ENCODE measurements at places on chromosomes 12 and 14. TPM values are rescaled to one million over a fixed set of nuclear protein-coding genes. Genes with fewer than 3 reads are reported as not detected.

CARMIL3 gene
- total RNA-seq = 0.24 TPM

MYH6 gene
- total RNA-seq = not detected

INSM2 gene
- total RNA-seq = not detected

MIP gene
- not detected for total RNA-seq

NPAS3 gene
- total RNA-seq = 0.71 TPM

PTPN21 gene
- 53.7 TPM for total RNA-seq

LRRC10 gene
- total RNA-seq = not detected

DNA sequence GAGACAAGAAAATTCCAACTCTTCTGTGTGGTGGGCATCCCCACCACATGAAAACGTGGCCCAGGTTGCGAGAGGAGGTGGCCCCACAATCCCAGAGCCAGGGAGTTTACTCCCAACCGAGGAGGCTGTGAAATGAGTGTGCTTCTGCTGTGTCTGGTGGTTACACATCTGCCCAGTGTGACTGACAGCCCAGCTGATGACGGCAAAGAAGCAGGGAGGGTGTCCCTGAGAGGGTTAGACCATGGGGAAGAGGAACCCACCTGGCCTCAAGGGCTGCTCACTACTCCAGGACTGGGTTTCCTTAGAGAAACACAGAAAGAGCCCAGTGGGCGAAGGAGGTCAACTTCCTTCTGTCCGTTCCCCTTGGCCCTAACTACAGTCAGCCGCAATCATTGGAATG, 24.6 kb downstream of the ZFP36L1 start:
- H3K4me1 ChIP-seq = no peaks in the 10 kb centered on the region
- no peaks in the 10 kb centered on the region for H3K36me3 ChIP-seq
- no peaks in the 10 kb centered on the region for H3K27me3 ChIP-seq
- H3K4me3 ChIP-seq = no peak overlapping the region

- no peaks in the 10 kb centered on the region for H3K4me1 ChIP-seq
- no peak overlapping the region for H3K27ac ChIP-seq
- H3K36me3 ChIP-seq = no peaks in the 10 kb centered on the region
- DNase-seq = peak; percentile 86
These were observed 14.0 kb downstream of the ABCB9 start for GRCh38 chr12:122951979-122952892.

DNA sequence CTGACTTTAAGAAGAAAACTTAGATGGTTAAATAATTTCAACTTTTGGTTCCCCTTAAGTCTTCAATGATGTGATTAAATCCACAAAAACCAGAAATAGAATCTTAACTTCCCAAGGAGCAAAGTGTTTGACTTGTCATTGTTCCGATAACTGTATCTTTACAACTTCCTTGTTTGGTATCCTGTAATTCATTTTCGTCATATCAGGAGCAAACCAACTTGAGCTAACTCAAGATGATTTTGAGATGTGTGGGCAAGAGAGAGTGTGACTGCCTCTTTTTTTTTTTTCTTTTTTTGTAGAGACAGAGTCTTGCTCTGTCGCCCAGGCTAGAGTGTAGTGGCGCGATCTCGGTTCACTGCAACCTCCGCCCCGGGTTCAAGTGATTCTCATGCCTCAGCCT, 25.3 kb downstream of the DRAM1 start:
- no peak for DNase-seq
- H3K27ac ChIP-seq = no peak overlapping the region
- no peak overlapping the region for H3K4me3 ChIP-seq

DNA sequence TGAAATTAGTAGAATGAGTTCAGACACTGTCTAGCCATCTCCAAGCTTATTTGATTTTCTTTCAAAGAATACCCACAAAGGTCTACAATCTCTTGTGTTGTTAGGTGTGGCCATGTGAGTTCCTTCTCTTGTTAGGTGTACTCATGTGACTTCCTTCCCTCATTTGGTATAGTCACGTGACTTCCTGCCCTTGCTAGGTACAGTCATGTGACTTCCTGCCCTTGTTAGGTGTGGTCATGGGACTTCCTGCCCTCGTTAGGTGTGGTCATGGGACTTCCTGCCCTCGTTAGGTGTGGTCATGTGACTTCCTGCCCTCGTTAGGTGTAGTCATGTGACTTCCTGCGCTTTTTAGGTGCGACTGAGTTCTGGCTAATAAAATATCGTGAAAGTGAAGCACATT, 179.6 kb downstream of the TMX1 start:
- H3K36me3 ChIP-seq = no peaks in the 10 kb centered on the region
- H3K27me3 ChIP-seq = no peaks in the 10 kb centered on the region
- no peak overlapping the region for H3K4me3 ChIP-seq
- H3K4me1 ChIP-seq = no peaks in the 10 kb centered on the region
- no peak for DNase-seq

DNA sequence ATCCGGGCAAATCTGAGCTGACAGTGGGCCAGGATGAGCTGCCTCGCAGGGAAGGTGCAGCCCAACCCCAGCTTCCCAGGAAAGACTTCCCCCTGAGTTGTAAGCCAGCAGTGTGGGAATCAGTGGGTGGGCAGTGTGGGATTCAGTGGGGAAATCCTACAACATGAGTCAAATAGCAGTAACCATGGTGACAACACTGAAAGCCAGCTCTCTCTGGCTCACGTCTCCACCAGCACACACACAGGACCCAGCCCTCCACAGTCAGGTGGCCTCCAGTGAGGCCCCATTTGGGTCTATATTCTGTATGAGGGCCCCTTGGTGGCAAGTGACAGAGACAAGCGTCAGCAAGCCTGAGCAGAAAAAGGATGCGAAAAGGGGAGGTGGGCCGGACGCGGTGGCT, 6.0 kb upstream of the LGALS3 start:
- no peaks in the 10 kb centered on the region for H3K36me3 ChIP-seq
- H3K4me3 ChIP-seq = no peak overlapping the region
- H3K27me3 ChIP-seq = no peaks in the 10 kb centered on the region
- no peak overlapping the region for H3K27ac ChIP-seq

- DNase-seq = no peak
- no peaks in the 10 kb centered on the region for H3K27me3 ChIP-seq
- no peaks in the 10 kb centered on the region for H3K36me3 ChIP-seq
These were observed 397.2 kb downstream of the NRXN3 start for GRCh38 chr14:78567343-78567742.

GRCh38 chr12:90207799-90208198, 499.2 kb upstream of the ATP2B1 start:
- H3K36me3 ChIP-seq = no peaks in the 10 kb centered on the region
- H3K4me1 ChIP-seq = no peaks in the 10 kb centered on the region
- H3K4me3 ChIP-seq = no peak overlapping the region
- no peak overlapping the region for H3K27ac ChIP-seq
- no peaks in the 10 kb centered on the region for H3K27me3 ChIP-seq

- H3K4me1 ChIP-seq = no peaks in the 10 kb centered on the region
- no peak overlapping the region for H3K4me3 ChIP-seq
- no peak for DNase-seq
- no peak overlapping the region for H3K27ac ChIP-seq
- H3K36me3 ChIP-seq = no peaks in the 10 kb centered on the region
These were observed 305.1 kb downstream of the TTC6 start for GRCh38 chr14:37900561-37900960.

GRCh38 chr12:2862876-2863275, 6.0 kb upstream of the TEX52 start:
- no peaks in the 10 kb centered on the region for H3K36me3 ChIP-seq
- DNase-seq = no peak
- H3K4me1 ChIP-seq = no peaks in the 10 kb centered on the region
- H3K4me3 ChIP-seq = no peak overlapping the region
- H3K27me3 ChIP-seq = no peaks in the 10 kb centered on the region
- no peak overlapping the region for H3K27ac ChIP-seq

DNA sequence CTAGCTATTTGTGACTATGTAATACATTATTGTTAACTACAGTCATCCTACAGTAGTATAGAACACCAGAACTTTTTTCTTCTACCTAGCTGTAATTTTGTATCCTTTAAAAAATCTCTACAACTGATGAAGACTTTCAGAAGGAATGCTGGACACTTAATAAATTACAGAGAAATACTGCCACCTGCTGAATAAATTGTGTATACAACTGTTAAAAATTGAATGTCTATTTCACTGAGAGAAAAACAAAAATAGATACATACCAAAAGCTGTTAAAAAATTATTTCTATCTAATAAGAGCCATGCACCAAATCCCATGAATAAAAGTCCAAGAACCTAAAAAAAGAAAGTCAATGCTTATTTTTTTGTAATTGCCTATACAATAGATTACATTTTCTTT, 6.6 kb downstream of the TSPAN19 start:
- no peaks in the 10 kb centered on the region for H3K4me1 ChIP-seq
- no peaks in the 10 kb centered on the region for H3K36me3 ChIP-seq
- no peak overlapping the region for H3K27ac ChIP-seq
- H3K27me3 ChIP-seq = no peaks in the 10 kb centered on the region
- DNase-seq = no peak

- no peak overlapping the region for H3K27ac ChIP-seq
- H3K4me1 ChIP-seq = no peaks in the 10 kb centered on the region
- H3K27me3 ChIP-seq = no peaks in the 10 kb centered on the region
- no peaks in the 10 kb centered on the region for H3K36me3 ChIP-seq
These were observed 8.1 kb upstream of the KRT4 start for GRCh38 chr12:52821826-52822660.
